ENCODE measurements at places on chromosomes 1 and 21. TPM values are rescaled to one million over a fixed set of nuclear protein-coding genes. Genes with fewer than 3 reads are reported as not detected.
A peak's percentile ranks its signal among the peaks of the same experiment; 100 is the strongest.

GRCh38 chr21:33070998-33071769 lies 1.2 kb downstream of the OLIG1 start:
- DNase-seq = peak; percentile 40

DNA sequence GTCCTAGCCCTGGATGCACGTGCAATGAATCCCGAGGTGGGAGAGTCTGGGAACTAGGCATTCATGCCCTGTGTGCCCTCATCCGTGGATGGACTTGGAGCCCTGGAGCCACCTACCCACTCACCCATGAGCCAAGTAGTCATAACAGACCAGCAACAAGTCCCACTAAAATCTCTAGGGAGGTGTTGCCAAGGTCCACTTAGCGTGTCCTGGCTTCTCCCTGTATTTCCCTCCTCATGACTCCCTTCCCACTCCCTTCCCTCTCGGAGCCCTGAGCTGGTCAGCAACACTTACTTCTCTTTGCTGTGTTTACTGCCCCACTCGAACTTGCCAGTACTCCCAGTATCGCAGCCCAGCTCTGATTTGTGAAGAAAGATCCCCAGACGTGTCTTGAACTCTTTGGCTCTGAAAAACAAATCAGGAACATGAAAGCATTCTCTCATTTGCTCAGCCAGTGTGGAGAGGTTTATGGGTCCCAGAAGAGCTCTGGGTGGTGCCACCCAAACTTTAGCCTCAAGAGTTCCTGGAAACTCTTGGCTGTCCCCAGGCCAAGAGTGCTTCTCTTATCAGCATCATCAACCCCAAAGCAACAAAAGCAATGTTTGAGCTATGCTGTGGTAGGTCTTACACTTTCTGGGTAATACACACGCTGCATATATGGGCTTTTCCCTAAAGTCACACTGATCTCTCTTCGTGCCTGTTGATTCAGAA lies 1.1 kb downstream of the RGS16 start:
- no peak for DNase-seq

GRCh38 chr1:31016868-31017267 lies 48.6 kb downstream of the PUM1 start:
- DNase-seq = no peak

Gene KCNA3
- not detected for total RNA-seq

DNA sequence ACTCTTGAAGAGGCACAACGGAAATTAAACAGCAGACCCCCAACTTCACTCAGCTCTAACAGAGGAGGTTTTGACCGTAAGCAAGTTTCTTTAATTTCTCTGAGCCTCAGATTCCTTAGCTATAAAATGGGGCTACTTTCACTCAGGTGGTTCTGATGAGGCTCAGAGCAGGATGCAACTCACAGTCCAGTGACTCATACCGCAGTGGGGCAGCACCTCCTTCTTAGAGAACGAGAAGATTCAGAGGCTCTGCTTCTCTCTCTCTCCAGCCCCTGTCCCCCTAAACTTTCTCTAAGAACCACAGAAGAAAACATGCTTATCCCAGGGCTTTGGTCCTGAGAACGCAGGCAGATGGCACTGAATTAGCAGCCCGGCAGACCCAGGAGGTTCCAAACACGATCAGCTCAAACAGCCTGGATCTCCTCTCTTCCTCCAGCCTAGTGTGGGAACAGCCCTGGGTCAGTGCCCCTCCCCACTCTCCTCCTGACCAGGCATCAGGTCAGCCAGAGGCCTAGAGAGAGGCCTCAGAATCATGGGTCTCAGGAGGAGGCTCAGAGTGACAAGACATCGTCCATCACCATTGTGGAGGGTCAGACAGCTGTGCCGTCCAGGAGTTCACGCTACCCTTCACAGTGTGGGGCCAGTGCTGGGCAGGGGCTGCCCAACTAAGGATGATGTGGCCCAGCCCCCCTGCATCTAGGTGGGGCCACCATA lies 433.0 kb downstream of the PTPRU start:
- no peak for DNase-seq
